ENCODE measurements at places on chromosomes 6 and 20.

DNA sequence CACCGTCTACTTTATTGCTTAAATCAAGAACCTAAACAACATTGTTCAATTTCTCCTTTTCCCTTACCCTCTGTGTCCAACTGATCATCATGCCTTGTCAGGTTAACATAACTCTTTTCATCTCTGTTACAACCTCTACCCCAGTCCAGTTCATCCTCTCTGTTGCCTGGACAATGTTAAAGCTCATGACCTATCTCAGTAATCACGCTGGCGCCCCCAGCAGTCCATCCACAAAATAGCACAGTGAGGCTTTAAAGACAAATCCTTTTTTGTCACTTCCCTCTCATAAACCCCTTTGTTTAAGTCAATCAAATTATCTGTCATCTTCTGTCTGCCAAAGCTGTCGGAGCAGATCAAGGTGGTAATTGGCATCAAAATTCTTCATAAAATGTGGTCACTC lies 140.1 kb downstream of the QKI start:
- peak; percentile 53 for DNase-seq

DNA sequence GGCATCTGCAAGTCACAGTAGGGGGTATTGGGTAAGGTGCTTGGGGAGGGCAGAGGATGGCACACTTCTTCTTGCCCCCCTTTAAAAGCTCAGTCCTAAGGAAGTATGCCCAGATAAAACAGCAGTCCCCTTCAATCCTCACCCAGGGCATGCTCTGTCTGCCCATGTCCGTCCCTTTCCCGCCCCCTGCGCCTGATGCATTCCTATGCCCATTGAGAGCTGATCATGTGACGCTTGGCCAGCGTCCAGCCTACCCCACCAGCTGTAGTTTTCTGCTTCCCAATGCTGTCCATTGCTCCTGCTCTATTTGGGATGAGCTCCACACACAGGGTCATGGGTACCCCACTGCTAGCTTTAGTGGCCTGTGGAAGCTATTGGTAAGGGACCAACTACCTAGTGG lies 8.3 kb downstream of the SIGLEC1 start:
- DNase-seq = no peak

- DNase-seq = no peak
Observed at GRCh38 chr20:51198238-51198637, 175.3 kb upstream of the KCNG1 start.

GRCh38 chr20:40156600-40157317 lies 532.3 kb downstream of the MAFB start:
- no peak for DNase-seq

DNA sequence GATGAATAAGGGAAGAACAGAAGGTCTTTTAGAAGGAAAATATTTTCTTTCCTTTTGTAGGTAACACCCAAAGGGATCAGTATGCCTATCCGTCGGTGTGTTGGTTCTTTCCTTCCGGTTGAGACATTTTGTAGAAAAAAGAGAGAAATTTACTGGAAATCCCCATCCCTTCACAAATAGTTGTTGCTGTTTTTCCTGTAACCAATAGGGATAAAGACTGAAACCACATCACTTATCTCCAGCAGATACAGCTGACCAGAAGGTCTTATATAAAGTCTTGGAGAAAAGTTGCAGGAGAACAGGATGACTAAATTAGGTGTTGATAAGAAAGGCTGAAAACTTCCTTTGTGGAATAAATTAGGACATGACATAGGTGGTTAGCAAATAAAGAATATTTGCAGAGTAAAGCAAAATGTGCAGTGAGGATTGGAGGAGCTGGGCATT lies 14.8 kb upstream of the HLA-DRB1 start:
- DNase-seq = peak; percentile 19

GRCh38 chr6:50720623-50721022 lies 7.3 kb downstream of the TFAP2D start:
- DNase-seq = no peak

DNA sequence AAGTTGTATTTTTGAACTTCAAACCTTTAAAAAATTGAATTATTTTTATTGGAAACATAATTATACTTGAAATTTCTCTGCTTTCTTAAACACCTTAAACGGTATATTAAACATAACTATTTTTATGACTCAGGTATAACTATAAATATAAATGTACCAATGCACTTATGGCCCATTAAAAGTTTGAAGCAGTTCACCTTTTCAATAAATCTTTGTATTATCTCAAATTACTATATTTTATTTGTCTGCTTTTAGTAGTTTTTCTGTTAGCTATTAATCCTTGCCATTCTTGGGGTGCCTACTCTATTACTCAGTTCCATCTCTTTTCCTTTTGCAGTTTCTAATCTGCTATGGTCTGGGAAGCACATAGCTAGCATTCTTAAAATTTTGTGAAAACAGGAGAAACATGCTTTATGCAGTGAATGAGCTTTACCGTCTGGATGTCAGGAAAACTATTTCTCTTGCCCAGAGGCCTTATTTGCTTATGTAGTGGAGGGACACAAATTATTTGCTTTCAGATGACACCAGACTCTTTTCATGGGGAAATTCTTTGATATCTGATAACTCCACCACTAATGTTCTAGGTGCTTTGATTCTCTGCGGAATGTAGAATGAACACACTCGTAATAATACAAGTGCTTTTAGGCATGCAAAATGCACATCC lies 378.9 kb upstream of the CITED2 start:
- no peak for DNase-seq

- peak; percentile 11 for DNase-seq
Observed at GRCh38 chr6:558089-558488, 98.8 kb downstream of the HUS1B start.

DNA sequence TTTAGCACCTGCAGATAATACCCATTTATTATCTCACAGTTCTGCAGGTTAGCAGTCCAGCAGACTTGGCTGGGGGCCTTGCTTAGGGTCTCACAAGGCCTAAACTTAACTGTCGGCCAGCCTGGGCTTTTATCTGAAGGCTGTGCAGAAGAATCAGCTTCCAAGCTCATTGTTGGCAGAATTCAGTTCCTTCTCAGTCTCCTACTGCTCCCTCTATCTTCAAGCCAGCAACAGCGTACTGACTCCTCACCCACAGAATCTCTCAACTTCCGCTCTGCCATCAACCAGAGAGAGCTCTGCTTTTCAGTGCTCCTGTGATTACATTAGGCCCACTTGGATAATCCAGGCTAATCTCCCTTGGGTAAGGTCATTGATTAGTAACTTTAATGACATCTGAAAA lies 30.2 kb upstream of the NHSL1 start:
- no peak for DNase-seq

GRCh38 chr20:24880356-24880755 lies 68.7 kb upstream of the CST7 start:
- DNase-seq = no peak

DNA sequence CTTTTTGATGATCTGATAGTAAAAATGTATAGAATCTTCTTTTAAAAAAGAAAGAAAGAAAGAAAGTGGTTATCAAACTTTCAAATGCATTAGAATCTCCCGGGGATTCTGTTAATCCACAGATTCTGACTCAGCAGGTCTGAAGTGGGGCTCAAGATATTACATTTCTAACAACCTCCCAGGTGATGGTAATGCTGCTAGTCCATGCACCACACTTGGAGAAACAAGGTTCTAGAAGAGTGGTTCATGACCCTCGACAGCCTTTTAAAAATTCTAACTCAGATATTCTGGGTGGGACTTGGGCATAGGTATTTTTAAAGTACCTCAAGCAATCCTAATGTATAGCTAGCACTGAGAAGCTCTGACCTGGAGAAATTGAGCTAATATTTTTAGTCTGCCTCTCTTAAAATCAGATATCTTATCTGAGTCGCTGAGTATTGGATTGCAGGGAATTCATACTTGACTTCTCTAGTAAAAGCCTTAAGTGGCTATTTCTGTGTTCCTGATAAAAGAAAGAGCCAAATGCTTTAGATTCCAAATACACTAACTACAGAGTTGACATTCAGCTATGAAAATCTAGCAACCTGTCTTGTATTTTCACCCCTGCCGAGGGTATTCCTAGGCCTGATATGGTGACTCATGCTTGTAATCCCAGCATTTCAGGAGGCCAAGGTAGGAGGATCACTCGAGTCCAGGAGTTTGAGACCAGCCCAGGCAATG lies 252.4 kb downstream of the PHACTR1 start:
- DNase-seq = no peak

- DNase-seq = no peak
Observed at GRCh38 chr6:108453601-108454185, 107.0 kb upstream of the FOXO3 start.

GRCh38 chr6:88586371-88587149 lies 376.9 kb downstream of the RNGTT start:
- DNase-seq = no peak

- DNase-seq = no peak
Observed at GRCh38 chr6:72406517-72406916, 215.3 kb upstream of the KCNQ5 start.

DNA sequence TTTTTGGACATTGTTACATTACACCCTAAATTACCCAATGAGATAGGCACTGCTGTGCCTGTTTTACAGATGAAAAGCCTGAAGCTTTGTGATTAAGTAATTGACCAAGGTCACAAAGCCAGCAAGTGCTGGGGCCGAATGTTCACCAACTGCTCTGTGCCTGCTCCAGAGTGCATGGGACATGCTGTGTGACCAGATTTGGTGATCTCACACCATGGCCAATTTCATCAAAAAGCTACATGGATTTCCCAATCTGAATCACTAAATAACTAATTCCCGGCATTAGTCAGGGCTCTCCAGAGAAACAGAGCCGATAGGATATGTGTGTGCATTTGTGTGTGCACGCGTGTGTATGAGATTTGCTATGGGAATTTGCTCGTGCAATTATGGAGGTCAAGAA lies 228.3 kb upstream of the ECI2 start:
- DNase-seq = no peak

GRCh38 chr20:1331801-1332453 lies 3.0 kb upstream of the SDCBP2 start:
- no peak for DNase-seq

DNA sequence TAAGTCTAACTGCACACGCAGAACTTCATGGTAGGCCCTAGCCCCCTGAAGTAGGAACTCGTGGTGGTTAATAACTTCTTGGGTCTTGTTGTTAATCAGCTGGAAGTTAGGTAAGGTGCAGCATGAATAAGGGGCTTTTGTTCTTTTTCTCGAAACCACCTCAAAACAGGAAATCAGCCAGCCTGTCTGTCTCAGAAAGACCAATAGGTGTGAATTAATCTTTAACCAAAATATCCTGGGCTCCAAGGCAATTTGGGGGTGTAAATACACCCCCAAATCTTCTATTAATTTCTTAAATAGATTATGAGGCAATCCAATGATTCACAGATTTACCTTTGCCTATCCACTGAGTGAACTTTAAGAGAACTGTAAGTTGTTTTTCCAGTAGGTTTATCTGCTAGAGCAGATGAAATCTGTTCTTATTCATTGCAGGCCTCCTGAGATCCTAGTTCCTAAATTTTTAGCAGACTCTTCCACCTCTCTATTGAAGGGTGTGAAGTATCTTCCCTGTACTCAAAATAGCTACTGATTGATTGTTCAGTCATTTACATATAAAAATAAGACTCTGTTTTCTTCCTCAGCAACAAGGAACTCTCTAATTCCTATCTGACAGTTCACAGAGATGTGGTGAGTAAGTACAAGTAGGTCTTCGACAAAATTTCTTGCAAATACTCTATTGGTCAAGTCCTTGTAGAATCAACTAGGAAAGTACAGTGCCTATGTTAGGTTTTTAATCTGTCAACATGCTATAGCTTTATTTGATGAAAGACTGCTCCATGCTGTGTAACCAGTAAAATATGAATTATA lies 427.1 kb upstream of the NOX3 start:
- peak; percentile 17 for DNase-seq

GRCh38 chr6:70764706-70765105 lies 97.0 kb downstream of the SMAP1 start:
- DNase-seq = no peak

DNA sequence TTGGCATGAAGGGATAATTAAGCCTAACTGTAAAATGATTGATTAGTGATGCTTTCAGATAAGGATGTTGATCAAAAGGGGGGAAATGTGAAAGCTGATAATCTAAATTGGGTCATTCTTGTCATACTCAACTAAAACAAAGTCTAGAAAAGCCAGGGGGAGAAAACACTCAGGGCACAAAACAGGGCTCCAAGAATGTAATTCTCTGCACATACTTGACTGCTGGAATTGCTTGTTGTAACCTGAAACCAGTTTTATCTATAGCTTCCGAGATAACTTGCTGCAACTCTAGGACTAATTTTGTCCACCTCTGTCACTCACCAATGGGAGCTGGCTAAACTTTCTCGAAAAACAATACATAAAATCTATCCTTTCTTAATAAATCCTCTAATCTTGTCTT lies 310.3 kb downstream of the CLVS2 start:
- DNase-seq = no peak

DNA sequence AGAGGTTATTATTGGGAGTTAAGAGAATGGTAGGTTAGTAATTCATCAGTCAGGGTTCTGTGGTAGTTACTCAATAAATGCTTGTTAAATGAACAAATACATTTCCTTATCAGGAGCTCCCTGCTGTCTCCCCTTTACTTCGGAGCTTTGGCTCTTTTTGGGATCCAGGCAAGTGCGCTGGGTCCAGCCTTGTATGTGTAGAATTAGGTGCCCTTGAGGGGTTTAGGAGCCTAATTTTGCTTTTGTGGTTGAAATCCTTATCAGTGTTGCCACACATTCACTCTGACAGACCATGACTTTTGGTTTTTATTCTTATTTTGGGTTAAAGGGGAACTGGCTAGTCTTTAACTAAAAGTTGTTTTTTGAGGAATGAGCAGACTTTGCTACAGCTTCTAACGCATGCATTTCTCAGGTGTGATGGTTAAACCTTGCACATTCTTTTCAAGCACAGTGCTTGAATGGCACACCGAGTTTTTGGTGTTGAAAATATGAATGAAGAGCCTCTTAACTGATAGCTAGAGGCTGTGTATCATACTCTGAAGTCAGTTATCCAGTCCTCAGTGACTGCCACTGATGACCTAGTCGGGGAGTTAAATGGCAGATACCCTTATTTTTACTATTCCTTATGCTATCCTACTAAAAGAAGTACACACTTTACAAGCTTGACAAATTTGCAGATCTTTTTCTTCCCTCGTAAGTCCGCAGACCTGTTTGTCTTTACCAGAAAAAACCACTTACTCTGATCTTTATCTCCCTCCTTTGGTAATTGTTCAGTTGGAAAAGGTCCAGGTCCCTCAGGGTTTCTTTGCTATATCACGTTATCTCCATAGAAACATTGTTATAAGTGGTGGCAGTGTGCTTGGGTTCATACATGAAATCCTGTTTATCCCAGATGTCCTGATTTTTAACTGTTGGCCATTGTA lies 50.7 kb upstream of the PLCG1 start:
- DNase-seq = no peak

DNA sequence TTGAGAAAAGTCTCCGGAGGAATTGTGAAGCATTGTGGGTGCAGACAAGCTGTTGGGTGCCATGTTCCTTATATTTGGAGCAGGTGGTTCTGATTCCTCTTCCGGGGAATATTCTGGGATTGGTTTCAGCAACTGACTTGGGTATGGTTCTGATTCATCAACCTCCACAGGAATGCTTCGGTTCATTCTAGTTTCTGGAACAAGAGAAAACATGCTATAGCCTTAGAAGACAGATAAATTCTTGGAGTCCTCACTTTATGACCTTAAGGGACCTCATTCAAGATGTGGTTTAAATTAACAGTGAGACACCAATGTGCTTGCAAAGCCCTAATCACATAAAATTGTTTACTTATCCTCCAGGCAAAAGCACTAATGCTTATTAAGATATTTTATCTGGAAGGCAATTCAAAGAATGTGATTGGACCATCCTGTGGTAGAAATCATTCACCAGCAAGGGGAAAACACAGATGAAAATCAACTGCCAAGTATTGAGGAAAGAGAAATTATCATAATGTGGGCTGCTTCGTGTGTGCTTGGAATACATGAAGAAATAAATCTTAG lies 13.7 kb downstream of the TRAF3IP2 start:
- DNase-seq = no peak
